ENCODE measurements at places on chromosomes 5 and 9.

DNA sequence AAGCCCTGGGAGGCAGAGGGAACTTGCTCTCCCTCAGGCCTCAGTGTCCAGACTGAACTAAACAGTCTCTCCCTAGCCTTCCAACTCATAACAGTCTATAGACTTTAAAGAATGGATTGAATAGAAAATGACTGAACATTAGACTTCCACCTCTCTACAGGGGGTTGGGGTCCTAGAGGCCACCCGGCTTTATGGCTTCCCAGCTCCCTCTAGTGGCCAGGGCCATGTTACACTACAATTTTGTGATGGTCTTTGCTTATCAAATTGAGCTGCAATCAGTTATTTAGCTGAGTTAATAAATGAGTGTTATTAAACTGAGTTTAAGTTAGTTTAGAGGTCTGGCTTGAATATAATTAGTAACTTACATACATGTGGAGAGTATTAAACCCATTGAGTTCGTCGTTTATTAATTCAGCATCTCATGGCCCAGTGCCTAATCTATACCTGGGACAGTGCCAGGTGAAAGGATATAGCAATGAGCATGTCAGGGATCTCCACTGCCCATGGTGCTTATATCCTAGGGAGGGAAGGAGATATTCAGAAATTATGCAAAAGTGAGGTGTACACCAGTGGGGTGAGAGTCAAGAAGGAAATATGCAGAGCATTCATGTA, 105.2 kb downstream of the SH3TC2 start:
- DNase-seq = no peak

- no peak for DNase-seq
Observed at GRCh38 chr9:110752766-110753165, 84.2 kb downstream of the MUSK start.

- no peak for DNase-seq
Observed at GRCh38 chr5:176733406-176734262, 76.7 kb upstream of the UNC5A start.

GRCh38 chr9:124733964-124734740, 37.0 kb downstream of the NR6A1 start:
- DNase-seq = no peak

GRCh38 chr9:109477258-109478050, 20.7 kb downstream of the PTPN3 start:
- DNase-seq = no peak

DNA sequence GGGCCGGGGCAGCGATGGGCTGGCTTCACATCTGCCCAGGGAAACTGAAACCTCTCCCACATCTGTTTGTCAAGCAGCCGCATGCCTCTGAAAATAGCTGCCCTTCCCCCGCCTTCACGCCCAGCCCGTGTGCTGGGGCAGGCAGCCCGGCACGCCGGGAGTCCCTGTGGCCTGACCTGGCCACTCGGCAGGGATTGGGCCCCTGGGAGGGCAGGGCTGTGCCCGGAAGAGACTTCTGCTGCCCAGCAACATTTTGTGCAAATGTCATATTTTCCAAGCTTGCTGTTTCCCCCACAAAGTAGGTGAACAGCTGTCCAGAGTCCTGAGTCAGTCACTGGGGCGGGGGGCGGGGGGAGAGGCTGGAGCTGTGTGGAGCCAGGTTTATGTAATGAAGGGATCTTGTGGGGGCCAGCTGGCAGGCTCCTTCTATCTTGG, 8.2 kb downstream of the COL27A1 start:
- no peak for DNase-seq

DNA sequence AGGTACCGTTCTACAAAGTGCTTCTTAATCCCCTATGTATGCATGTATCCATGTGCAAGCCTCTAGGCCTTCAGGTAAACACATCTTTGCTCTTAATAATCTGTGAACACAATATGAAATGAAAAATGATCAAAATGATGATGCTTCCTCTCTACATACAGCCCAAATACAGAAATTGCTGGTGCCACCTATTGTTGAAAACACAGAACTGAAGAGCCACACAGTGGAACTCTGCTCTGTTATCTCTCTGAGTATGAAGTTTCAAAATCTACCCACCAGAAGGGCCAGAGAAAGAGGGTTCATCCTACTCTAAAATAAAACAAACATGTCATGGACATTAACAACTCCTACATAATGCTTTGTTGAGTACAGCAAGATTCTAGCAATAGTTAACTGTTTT, 71.3 kb downstream of the GLIS3 start:
- no peak for DNase-seq

GRCh38 chr9:112846528-112847488, 43.9 kb downstream of the SLC46A2 start:
- DNase-seq = no peak

DNA sequence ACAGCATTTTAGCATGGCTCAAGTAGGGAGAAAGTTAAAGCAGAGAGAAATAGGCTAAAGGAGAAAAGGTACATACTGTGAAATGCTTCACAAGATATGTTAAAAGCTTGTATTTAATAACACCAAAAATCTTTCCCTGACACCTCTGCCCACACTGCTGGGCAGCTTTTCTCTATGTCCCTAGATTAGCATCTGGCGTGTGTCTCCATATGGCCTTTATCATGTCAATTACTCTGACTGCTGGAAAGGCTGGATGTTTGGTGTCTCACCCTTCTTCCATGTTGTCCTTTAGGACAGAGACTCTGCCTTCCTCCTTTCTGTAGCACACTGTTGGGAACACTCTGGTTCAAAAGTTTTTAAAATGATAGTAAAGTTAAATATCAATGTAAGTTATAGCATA, 122.5 kb downstream of the OXCT1 start:
- no peak for DNase-seq

DNA sequence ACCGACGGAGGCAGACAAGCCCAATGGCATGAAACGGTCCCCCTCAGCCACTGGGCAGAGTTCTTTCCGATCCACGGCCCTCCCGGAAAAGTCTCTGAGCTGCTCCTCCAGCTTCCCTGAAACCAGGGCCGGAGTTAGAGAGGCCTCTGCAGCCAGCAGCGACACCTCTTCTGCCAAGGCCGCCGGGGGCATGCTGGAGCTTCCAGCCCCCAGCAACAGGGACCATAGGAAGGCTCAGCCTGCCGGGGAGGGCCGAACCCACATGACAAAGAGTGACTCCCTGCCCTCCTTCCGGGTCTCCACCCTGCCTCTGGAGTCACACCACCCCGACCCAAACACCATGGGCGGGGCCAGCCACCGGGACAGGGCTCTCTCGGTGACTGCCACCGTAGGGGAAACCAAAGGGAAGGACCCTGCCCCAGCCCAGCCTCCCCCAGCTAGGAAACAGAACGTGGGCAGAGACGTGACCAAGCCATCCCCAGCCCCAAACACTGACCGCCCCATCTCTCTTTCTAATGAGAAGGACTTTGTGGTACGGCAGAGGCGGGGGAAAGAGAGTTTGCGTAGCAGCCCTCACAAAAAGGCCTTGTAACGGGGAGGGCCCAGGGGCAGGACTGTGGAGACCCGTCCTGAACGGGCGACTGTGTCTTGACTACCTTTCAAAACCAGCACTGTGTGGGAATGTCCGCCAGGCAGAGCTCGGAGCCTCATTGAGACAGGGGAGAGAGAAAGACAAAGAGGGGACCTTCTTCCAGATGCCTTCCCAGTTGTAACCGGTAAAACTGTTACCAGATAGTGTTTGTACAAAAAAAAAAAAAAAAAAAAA, 29.9 kb downstream of the CD180 start:
- peak; percentile 64 for DNase-seq

DNA sequence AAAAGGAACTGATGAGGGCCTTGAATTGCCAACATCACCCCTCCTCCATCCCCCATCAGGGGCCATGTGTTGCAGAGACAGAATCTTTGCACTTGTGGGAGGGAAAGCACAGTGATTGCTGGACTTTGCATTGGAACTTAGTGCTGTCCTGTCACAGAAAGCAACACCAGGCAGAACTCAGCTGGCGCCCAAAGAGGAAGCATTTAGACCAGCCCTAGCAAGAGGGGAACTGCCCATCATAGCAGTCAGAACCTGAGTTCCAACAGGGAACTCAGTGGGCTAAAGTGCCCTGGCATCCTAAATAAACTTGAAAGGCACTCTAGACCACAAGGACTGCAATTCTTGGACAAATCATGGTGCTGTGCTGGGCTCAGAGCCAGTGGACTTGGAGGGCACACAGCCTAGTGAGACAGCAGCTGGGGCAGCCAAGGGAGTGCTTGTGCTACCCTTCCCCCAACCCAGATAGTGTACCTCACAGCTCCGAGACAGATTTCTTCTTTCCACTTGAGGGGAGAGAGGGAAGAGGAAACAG, 128.1 kb downstream of the ACTL7B start:
- DNase-seq = peak; percentile 74

GRCh38 chr9:98007251-98007928, 24.2 kb downstream of the ANP32B start:
- DNase-seq = no peak

DNA sequence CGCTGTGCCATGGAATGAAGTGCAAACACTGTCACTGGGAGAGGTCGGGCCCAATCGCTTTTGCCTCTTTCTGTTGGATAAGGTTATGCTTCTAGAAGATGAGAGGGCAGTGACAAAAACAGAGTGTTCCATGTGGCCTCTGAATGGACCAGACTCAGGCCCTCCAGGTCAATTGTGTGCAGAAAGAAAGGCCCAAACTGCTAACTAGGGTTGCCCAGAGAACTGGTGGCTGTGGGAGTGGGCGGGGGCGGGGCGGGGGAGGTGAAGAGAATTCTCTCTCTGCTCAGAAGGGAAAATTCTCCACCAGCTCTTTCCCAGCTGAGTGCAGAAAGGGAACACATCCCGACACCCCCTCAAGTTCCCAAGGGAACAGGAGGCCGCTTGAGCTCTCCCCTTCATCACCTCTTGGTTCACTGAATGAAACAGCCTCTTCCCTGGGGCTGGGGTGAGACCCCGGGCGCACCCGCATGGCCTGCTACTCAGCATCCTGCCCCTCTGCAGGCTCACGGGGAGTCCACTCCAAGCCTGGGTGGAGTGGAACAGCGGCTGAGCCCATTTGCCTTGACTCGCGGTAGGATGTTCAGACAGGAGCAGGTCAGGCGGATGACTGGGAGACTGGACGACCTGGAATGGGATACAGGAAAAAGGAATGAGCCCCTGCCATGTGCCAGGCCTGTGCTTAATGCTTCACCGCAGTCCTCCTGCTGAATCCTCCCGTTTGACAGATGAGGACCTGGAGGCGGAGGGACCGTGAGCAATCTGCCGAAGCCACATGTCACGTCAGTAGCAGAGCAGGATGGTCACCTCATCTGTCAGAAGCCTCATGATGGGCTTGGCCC, 93.8 kb upstream of the FANCC start:
- no peak for DNase-seq

DNA sequence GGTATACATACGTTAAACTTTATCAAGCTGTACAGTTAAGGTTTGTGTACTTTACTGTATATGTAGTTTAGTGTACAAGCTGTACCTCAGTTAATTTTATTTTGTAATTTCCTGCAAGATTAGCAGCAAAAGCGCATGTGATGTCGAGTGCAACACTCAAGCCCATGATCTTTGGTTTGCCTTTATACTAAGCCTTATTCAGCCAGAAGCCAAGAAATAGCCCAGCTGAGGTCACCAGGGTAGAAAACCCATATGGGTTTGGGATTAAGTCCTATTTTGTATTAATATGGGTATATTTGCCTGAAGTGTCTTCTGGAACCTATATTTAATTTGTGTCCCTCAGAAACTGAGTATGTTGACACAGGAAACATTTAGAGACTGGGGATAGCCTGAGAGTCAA, 59.3 kb downstream of the ZFAND5 start:
- no peak for DNase-seq

- DNase-seq = no peak
Observed at GRCh38 chr5:66904189-66904588, 292.4 kb downstream of the CD180 start.

DNA sequence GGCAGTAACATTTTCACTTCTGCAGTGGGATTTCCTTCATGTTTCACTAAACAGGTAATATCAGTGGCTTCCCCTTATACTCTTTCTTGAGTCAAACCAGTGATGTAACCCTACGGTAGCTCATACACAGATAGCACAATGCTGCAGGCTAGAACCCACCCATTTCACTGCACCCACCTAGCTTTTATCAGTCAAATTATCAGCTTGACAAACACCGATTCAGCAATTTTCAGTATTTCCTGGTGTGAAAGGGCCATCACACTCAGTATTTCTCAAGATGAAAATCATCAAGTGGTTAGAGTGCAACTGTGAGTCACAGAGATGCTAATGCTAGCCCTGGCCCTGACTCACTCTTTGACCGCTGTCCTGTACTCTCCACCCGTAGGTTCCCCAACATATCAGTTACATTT, 242.3 kb upstream of the PTGER4 start:
- DNase-seq = no peak

DNA sequence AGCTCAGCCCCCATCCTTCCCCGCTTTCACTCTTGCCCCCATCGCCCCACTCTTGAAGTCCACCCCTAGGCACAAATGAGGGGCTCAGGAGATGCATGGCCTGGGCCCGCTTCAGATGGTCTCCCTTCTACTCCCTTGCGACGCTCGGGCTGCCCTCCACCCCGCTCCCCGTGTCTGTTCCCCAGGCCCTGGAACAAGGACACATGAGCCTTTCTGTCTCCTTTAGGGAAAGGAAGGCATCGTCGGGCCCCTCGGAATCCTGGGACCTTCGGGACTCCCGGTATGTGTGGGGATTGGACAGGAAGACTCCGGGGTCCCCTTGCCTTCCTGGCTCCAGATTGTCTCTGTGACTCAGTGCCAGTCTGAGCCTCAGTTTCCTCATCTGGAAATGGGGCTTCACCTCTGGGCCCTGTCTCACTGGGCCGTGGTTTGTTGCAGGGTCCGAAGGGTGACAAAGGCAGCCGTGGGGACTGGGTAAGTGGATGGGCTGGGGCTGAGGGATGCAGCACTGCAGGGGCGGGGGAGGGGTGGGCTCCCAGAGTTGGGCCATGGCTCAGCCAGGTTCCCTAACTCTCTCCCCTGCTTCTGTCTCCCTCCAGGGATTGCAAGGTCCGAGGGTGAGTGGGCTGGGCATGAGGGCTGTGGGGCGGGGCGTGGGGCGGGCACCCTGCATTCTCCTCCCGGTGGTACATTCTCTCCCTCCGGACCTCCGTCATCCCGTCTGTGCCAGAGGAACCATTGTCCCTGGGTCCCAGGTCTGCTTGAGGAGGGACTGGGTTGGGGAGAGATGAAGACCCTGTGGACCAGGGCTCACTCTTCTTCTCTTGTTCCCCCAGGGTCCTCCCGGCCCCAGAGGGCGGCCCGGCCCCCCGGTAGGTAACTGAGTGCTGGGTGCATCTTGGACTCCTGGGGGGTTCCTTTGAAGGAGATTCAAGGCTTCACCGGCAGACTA, 21.8 kb upstream of the ORM1 start:
- DNase-seq = no peak

- no peak for DNase-seq
Observed at GRCh38 chr5:175745210-175745609, 87.3 kb downstream of the HRH2 start.

- no peak for DNase-seq
Observed at GRCh38 chr5:73117088-73117740, 3.2 kb upstream of the TMEM171 start.

- DNase-seq = no peak
Observed at GRCh38 chr5:148992265-148992664, 70.6 kb downstream of the SH3TC2 start.

GRCh38 chr9:117486426-117486825, 71.6 kb upstream of the ASTN2 start:
- no peak for DNase-seq
